Brain microvascular endothelial cell (primary cell): ENCODE measurements at places on chromosomes 4 and X.
A peak's percentile ranks its signal among the peaks of the same experiment; 100 is the strongest.

GRCh38 chr4:79764120-79764519 is 308.9 kb downstream of the ANTXR2 start:
- no peak for DNase-seq

DNA sequence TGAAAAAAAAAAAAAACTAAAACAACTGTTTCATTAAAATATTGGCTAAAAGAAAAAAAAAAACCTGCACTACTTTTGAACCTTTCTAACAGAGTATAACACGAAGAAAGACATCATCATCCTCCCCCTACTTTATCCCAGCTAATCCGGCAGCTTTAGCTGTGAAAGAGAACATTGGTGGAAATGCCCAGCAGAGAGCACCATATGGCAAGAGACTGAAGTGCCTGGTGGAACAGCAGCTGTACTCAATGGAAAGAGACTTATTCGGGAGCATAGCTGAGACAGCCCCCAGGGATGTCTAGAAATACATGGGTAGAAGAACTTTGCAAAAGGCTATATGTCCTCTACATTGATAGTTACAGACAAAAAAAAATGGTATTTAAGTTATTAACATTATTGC is 30.3 kb downstream of the STPG2 start:
- peak; percentile 37 for DNase-seq

GRCh38 chr4:84878546-84878945 is 87.9 kb downstream of the WDFY3 start:
- no peak for DNase-seq

DNA sequence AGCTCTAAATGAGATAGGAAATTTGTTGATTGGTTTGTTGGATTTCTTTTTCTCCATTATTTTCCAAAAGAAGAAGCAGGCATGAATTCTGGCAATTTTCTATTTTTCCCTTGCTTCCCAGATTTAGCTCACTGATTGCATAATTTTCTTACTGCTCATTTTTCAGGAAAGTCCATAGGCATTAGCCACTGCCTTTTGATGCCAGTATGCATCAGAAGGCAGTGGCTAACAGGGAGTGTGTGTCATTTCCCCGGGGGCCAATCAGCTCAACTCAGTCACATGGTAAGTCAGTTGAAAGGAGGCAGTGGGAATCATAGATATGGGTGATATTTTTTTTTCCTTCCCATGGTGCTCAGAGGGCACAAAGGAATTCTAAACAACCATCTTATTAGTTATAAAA is 156.7 kb downstream of the TRIML1 start:
- DNase-seq, result peak; percentile 80

- DNase-seq, result peak; percentile 6
Observed at GRCh38 chr4:127479031-127479622, 153.6 kb upstream of the INTU start.

GRCh38 chrX:80485543-80485942 is 65.3 kb downstream of the TENT5D start:
- DNase-seq, result no peak

- DNase-seq, result no peak
Observed at GRCh38 chrX:68889249-68889648, 60.4 kb downstream of the EFNB1 start.

GRCh38 chr4:24730256-24731001 is 64.9 kb upstream of the SOD3 start:
- DNase-seq, result no peak

DNA sequence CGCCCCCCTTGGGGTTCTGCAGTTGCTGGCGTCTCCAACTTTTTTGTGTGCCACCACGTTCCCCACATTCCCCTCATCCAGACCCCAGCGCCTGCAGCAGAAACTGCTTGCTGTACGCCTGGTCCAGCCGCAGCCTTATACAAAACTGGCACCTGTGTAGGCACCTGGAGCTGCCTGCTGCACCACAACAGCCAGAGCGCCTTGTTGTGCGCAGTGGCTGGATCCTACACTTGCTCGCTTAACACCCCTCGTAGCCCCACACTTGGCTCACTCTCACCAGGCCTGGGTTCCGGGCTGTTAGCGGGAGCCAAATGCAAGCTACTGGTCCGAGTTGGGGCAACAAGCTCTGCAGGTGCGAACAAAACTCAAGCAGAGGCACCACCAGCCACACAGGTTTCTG is 136.8 kb downstream of the TECRL start:
- DNase-seq, result no peak

GRCh38 chrX:75989806-75990590 is 182.9 kb upstream of the PBDC1 start:
- DNase-seq, result no peak

GRCh38 chr4:37562592-37562991 is 123.6 kb downstream of the RELL1 start:
- DNase-seq, result peak; percentile 34

DNA sequence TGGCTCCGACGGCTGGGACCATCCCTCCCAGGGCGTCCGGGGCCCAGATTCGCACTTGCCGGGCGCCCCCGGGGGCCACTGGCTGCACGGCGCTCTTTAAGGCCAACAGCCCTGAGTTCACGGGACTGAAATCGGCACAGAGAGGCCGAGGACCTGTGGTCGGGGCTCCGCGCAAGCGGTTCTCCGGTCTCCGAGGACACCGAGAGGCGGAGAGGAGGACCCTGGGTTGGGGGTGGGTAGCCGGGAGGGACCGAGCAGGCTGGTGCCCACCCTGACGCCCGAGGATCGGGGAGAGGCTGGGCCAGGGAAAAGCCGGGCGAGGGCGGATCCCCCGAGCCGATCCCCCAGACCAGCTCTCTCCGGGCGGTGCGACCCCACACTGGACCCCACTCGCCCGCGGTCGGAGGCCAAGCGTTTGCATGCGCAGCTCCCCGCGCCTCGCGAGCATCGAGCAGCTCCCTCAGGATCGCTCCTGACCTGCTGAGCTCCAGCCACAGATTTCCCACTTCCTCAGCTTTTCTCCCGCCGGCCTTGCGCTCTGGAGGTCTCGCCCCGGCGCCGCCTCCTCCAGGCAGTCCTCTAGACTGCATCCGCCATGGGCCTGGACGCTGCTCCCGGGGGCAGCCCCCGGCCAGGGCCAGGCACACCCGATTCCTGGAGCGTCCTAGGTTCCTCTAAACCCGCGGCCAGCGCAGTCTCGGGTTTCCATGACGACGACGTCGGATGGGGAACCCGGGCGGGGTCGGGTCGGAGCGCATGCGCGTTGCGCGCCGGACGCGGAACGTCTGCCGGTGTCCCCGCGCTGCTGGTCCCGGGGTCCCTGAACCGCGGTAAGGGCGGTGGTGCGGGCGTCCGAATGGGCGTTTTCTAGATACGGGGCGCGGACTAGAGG is 17.6 kb upstream of the NAT8L start:
- DNase-seq, result peak; percentile 58

GRCh38 chrX:111581086-111581485 is 69.6 kb downstream of the SERTM2 start:
- no peak for DNase-seq

DNA sequence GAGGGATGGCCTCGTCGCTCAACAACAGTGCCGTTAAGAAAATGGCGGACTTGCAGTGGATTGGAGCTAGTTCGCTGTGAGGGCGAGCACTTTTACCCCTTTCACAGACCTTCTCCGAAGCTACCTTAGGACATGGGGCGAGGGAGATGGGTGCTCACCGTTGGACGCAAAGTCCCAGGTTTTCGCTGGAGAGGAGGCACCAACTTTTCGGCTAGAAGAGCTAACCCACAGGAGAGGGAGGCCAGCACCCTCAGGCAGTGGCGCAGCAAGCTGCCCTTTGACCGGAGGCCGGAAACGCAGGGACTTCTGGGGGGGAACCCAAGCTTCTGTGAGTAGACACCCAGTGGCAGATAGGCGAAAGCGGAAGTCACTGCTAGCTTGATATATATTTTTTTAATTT is 93.1 kb upstream of the IL13RA1 start:
- no peak for DNase-seq

GRCh38 chrX:98548519-98548918 is 1664.8 kb downstream of the RPA4 start:
- DNase-seq, result no peak

- no peak for DNase-seq
Observed at GRCh38 chrX:108033890-108034289, 11.0 kb upstream of the VSIG1 start.

- no peak for DNase-seq
Observed at GRCh38 chr4:7863911-7864681, 75.6 kb downstream of the AFAP1 start.

GRCh38 chr4:27966664-27967063 is 1106.0 kb downstream of the STIM2 start:
- DNase-seq, result no peak

- peak; percentile 9 for DNase-seq
Observed at GRCh38 chrX:118346258-118347094, 570 bp downstream of the WDR44 start.

DNA sequence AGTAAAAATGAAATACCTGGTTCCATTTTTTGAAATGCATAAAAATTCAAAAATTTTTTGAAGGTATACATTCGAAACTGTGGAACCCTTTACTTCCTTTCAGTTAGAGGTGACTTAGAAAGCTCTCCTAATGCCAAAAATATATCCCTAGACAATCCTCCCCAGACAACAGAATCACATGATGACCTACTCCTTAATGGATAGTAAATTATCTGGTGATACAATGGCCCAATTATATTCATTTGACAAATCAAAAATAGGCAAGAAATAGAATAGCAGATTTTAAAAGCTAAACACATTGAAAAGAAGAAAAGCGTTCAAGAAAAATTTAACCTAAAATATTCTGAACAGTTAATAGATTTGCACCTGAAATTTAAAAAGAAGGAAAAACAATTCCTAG is 3.5 kb upstream of the UGT2A2 start:
- DNase-seq, result no peak

DNA sequence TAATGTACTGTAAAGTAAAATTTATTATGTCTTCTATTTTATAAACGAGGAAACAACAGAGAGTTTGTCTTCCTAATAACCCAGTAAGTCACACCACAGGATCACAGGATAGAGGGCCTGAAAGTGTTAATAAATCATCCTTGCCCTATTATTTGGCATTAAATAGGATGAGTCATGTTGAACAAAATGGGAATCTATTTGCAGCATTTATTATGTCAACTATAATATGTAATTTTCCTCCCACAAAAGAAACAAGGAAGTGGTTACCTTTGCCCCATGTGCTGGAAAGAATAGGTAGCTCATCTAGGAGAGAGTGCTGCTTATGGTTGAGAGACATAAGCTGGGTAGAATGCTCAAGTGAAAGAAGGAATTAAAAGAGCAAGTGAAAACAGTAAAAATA is 237.6 kb upstream of the NDST3 start:
- DNase-seq, result no peak

GRCh38 chr4:175531405-175532091 is 280.5 kb downstream of the GPM6A start:
- DNase-seq, result peak; percentile 72

DNA sequence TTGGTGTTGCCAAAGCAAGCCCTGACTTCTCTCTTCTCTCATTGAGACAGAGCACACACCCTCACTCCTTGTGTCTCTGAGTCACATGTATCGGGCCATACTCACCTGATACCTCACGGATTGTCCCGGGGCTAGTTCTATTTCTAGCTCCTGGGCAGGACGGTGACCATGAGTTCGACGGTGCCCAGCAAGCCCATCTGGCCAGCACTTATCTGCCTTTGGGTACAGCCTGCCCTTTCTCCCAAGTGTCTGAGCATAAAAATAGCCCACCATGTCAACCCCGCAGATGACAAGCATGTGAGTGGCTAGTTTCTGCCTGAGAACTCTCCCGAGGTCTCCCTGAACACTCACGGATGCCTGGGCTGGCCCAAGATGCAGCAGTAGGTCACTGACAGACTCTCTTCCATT is 158.5 kb downstream of the DHRSX start:
- peak; percentile 67 for DNase-seq

- no peak for DNase-seq
Observed at GRCh38 chr4:100839712-100840111, 321.9 kb upstream of the EMCN start.

DNA sequence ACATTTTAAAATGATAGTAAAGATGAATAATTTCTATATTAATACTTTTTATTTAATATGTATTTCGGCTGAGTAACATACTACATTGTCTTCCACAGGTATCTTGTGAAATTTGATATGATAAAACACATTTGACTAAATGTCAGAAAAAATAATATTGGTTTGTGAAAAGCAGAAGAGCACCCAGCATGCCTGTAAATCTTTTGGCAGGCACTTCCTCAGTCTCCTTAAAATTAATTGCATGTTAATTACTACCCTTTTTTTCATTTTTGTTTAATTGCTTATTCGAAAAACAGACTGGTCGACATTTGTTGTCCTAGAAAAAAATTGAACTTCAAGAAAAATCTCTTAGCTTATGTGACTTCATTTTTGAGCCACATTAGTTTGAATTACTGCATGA is 40.6 kb downstream of the CLCN3 start:
- DNase-seq, result no peak

DNA sequence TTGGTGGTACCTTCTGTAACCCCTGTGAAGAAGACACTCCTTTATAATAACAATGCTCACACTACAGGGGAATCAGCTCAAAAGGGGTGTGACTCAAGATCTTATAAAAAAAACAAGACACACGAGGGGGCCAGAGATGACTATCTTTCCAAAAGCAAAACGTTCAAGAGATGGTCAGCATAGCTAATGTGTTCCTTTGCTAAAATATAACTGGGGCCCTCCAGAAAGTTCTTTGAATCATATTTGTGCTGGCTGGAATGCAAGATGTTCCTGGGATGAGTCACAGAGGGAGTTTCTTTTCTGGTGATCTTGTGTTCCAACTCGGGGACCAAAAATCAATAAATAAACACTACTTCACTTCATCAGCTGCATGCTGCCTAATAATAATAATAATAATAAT is 46.5 kb downstream of the RAI2 start:
- peak; percentile 10 for DNase-seq

- peak; percentile 42 for DNase-seq
Observed at GRCh38 chr4:185911556-185912064, 99.6 kb upstream of the SORBS2 start.

DNA sequence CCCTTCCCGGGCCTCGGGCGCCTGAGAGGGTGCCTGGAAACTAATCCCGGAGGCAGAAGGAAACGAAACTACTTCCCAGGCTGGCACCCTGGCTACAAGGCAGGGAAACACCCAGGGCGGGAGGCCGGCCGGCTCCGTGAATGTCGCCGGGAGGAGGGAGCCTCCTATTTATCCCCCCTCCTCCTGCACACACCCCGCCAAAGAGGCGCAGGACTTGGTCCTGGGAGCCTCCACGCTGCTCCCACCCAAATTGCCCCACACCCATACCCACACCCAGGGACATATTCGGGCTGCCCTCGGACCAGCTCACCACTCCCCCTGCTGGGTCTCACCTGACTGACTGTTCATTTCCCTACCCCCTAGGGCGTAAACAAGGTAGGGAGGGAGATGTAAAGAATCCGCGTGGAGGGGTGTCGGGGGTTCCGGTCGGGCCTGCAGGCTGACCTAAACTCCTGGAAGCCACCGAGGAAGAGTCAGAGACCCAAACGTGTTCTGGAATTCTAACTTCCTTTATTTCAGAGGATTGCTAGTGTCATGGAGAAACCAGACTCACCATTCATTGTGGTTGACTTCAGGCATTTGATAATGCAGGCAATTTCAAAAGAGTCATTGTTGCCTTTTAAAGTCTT is at the start of gene BTC:
Gene BTC (minus strand): TSS at position 142 of the 629 bp plus-strand sequence. CDS start 198 bp downstream, outside the sequence.
- DNase-seq, result no peak

GRCh38 chr4:74501579-74501978 is 56.6 kb downstream of the AREG start:
- peak; percentile 77 for DNase-seq

GRCh38 chrX:108167211-108167872 is 75.8 kb downstream of the ATG4A start:
- DNase-seq, result peak; percentile 70
